ENCODE measurements at places on chromosomes 16 and 17.
A peak's percentile ranks its signal among the peaks of the same experiment; 100 is the strongest.

GRCh38 chr17:70855401-70856054, 686.2 kb downstream of the KCNJ2 start:
- peak; percentile 59 for DNase-seq

- DNase-seq, result peak; percentile 83
These were observed at the start of gene BMERB1 for GRCh38 chr16:15434425-15435215. Gene BMERB1 (plus strand): TSS chr16:15434588. CDS start chr16:15434654, 66 bp downstream.

DNA sequence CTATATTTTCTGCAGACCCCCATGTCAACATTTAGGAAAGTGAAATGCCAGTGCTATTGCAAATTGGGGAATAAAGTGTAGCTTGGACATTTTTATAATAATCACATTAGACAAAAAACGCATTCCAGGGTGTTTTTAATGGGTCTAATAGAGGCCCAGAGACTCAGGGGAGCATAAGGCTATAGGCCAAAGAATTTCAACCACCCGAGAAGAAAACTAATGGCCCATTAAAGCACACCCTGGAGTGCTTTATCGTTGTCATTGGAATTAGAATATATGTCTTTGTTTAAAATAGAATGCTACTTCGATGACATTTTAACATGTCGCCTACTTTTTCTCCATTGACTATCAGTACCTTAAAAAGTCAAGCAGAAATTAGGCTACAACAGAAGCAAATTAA, 414.1 kb upstream of the CDH8 start:
- DNase-seq, result no peak

DNA sequence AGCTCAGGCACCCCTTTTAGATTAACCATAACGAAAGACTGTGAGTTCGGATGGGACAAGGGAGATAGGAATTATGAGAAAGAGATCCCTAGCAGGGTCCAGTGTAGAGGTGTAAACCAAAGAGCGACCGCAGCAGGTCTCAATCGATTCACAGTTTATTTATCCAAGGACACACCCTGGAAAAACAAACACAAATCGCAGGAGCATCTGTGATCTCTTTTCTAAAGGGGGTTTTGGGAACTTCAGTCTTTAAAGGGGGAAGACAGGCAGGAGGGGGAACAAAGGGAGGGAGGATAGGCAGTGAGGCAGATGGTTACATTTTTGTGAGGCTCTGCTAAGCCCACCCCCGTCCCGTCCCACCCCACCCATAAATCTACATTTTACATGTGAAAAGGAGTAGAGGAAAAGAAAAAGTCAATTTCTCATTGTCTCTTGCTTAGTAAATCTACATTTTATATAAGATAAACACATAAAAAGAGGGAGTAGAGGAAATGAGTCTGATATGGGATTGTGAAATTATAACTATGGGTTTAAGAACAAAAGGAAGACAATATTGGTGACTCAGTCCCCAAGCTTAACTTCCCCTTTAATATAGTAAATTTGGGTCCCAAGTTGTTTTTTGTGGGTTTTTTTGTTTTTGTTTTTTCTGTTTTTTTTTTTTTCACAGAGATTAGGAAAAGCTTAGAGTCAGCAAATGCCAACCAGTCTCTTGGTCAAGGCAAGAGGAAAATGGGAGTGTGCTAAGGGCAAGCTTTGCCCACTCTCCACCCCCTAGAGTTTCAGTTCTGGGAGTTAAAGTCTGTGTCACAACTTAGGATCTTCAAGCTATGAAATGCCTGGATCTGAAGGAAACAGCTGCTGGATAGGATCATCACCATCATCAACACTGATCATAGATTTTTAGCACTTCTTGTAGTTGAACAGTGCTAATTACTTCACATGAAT, 160.9 kb upstream of the CDH5 start:
- peak; percentile 3 for DNase-seq

- DNase-seq, result no peak
These were observed 344.7 kb downstream of the GRIN2A start for GRCh38 chr16:9837481-9837880.

GRCh38 chr17:39674702-39675389, 6.6 kb downstream of the PNMT start:
- DNase-seq, result no peak

- no peak for DNase-seq
These were observed 64.8 kb downstream of the GNA13 start for GRCh38 chr17:64991726-64992125.

Measured in astrocyte of the spinal cord (primary cell).